Ascending aorta (tissue), 2 donors: ENCODE measurements at places on chromosomes 7 and 10. TPM values are rescaled to one million over a fixed set of nuclear protein-coding genes. Genes with fewer than 3 reads are reported as not detected.

- no peak for DNase-seq
- no peaks in the 10 kb centered on the region for H3K27me3 ChIP-seq
- H3K27ac ChIP-seq, result no peak overlapping the region
Measured at GRCh38 chr10:110352930-110353243, 48.2 kb upstream of the SMNDC1 start.

DNA sequence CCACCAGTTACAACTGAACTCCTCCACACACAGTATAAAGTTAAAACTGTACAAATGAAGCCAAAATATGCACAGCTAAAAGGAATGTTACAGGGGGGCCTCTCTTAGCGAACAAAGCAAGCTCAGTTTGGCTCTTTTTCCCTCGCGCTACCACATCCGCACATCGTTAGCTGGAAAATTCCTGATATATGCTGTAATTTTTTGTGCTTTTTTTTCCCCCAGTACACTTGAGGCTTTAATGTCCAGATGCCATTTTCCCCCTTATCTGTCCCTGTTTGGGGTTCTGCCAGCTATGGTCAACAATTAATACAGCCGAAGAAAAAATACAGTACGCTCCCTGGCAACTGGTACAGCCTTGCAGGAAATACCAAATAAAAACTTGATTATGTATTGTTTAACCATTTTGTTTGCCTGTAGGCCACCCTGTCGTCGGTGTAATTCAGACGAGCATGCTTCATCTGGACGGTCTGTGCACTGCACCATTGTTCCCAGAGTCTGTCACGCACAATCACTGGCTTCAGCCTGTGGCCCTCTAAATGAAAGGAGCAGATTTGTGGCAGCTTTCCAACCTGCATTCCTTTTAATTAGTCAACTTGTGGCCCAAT lies 108.1 kb upstream of the FAM133B start:
- peaks cover 15% of the 10 kb centered on the region for H3K4me1 ChIP-seq
- DNase-seq, result no peak
- H3K4me3 ChIP-seq, result peak overlapping the region; percentile 18
- H3K27me3 ChIP-seq, result no peaks in the 10 kb centered on the region
- H3K27ac ChIP-seq, result peak overlapping the region; percentile 62

DNA sequence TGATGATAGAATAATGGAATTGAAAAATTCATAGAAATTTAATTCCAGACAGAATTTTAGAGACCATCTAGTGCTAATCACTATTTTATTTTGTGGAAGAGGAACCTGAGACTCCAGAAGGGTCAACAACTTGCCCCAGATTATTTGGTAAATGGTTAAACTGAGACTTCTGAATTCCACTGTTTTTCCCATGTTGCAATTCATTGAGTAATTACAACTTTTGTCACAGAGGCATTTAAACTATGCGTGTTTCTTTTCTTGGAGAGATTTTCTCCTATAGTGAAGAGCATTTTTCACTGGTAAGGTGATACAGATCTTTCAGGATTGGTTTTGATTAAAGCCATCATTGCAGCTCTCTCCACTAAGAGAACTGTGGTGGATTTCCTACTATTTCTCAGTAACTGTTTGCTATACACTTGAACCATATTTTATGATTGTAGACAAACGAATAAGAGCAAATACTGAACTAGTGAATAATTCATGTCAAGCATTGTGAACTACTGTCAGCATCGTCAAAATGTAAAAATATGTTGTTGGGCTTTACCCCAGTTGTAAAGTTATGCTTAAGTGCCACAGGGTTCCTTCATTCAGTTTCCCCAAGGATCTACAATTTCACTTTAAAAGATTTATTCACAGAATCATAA lies 26.5 kb downstream of the LRGUK start:
- H3K4me1 ChIP-seq, result no peaks in the 10 kb centered on the region
- H3K36me3 ChIP-seq, result no peaks in the 10 kb centered on the region
- H3K4me3 ChIP-seq, result no peak overlapping the region
- no peaks in the 10 kb centered on the region for H3K27me3 ChIP-seq
- no peak for DNase-seq

DNA sequence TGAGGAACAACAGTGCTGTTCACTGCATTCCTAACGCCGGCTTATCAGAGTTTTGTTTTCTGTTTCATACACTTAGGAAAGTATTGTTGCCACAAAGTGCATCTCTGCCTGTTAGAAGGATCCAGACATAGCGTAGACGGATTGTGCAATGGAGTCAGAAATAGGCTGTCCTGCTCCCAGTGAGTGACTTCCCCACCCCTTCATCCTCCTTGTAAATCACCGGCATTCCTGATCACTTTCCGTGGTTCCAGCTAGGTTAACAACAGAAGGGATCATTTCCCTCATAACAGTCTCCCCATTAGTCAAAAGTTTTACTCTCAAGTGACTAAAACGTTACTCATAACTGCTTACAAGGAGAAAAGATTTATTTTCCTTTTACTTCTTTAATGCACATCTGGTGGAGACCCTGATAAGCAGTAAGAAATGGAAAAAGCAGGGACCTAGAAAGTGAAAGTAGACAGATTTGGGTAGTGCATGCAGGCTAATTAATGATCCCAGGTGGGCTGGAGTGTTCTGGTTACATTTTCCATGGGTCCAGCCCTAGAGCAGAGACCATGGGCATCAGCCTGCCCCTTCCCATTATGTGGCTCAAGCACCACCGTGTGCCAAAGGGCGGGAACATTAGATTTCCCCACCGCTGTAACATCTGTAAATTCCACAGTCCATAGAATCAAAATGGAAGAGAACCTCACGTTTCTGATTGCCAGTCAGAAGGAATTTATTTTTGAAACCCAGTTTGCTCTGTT lies 395.1 kb upstream of the GALNT17 start:
- H3K4me1 ChIP-seq, result peaks cover 18% of the 10 kb centered on the region
- no peaks in the 10 kb centered on the region for H3K36me3 ChIP-seq
- peak overlapping the region; percentile 23 for H3K27ac ChIP-seq
- no peaks in the 10 kb centered on the region for H3K27me3 ChIP-seq

GRCh38 chr7:127824682-127825081 lies 172.7 kb downstream of the SND1 start:
- H3K4me3 ChIP-seq, result no peak overlapping the region
- no peak overlapping the region for H3K27ac ChIP-seq
- H3K36me3 ChIP-seq, result no peaks in the 10 kb centered on the region
- no peaks in the 10 kb centered on the region for H3K4me1 ChIP-seq

DNA sequence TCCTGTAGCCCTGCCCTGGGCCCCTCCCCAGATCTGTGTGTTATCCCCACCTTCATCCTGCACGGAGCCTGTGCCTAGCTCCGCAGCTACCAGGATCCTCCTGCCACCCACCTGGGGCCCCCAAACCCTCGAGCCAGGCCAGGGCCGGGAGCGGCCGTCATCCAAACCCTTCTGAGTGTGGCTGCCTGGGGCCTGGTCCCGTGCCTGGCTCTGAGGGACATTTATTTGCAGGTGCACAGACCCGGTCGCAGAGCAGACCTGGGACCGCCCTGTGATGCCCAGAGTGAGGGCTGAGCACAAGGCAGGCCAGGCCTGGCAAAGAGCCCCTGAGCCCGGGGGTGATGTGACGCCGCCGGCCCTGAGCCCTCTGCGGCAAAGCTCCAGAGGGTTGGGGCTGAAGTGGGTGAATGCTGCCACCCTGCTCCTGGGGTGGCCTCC lies 27.4 kb upstream of the INPP5A start:
- H3K36me3 ChIP-seq, result no peaks in the 10 kb centered on the region
- no peak for DNase-seq
- peaks cover 5% of the 10 kb centered on the region for H3K4me1 ChIP-seq
- no peak overlapping the region for H3K27ac ChIP-seq
- H3K4me3 ChIP-seq, result no peak overlapping the region

DNA sequence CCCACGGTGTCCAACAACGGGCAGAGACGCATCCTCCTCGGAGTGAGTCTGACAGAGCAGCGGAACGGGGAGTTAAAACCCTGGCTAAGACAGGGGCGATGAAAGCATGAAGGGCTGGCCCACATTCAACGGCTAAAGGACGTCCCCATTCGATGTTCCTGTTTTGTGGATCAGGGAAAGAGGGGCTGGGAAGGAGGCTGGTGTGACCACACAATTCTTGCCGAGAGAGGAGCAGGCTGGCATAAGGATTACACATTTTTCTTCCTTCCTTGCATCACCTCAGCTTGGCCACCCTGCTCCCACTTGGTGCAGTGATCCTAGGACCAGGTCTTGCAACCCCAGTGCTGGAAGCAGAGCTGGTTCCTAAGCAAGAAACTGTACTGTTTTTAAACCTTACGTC lies 67.7 kb downstream of the GNA12 start:
- no peaks in the 10 kb centered on the region for H3K4me1 ChIP-seq
- no peak overlapping the region for H3K27ac ChIP-seq
- H3K36me3 ChIP-seq, result peaks cover 6% of the 10 kb centered on the region

GRCh38 chr7:129866251-129866650 lies 86.5 kb downstream of the UBE2H start:
- no peaks in the 10 kb centered on the region for H3K36me3 ChIP-seq
- peaks cover 78% of the 10 kb centered on the region for H3K4me1 ChIP-seq
- no peak overlapping the region for H3K4me3 ChIP-seq
- H3K27me3 ChIP-seq, result no peaks in the 10 kb centered on the region

DNA sequence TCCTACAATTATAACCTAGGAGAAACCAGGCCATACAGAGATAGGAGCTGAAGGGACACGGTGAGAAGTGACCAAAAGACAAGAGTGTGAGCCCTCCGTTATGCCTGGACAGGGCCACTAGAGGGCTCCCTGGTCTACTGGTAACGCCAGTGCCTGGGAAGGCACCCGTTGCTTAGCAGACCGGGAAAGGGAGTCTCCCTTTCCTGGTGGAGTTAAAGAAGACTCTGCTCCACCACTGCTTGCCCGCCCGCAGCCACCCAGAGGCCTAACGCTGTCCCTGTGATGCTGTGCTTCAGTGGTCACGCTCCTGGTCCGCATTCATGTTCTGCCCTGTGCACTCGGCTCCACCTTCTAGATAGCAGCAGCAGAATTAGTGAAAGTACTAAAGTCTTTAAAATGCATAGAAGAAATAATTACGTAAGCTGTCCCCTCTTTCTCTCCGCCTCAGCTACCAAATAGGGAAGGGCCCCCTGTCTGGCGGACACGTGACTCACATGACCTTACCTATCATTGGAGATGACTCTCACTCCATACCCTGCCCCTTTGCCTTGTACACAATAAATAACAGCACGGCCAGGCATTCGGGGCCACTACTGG lies 34.8 kb downstream of the GRID2IP start:
- DNase-seq, result peak; percentile 25
- H3K4me3 ChIP-seq, result peak overlapping the region; percentile 59
- H3K36me3 ChIP-seq, result no peaks in the 10 kb centered on the region
- no peak overlapping the region for H3K27ac ChIP-seq
- H3K4me1 ChIP-seq, result no peaks in the 10 kb centered on the region

DNA sequence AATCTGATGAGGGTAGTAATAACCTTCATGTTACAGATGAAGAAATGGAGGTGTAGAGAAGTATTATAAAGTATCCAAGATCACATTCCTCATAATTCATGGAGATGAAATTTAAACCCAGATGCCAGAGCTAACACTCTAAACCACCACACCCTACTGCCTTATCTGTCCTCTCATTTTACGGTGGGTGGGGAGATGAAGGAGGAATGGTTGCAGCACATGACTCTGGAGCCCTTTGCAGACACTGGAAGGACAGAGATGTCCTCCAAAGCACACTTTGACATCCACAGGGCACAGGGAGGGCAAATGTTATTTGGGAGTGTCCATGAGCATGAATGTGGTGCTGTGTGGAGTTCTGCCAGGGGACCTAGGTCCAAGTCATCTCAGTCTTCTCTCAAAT lies 1.1 kb downstream of the PLEKHS1 start:
- no peak for DNase-seq
- no peak overlapping the region for H3K27ac ChIP-seq
- no peak overlapping the region for H3K4me3 ChIP-seq
- H3K36me3 ChIP-seq, result no peaks in the 10 kb centered on the region
- no peaks in the 10 kb centered on the region for H3K4me1 ChIP-seq
- H3K27me3 ChIP-seq, result no peaks in the 10 kb centered on the region

- no peak overlapping the region for H3K27ac ChIP-seq
- no peaks in the 10 kb centered on the region for H3K27me3 ChIP-seq
- no peaks in the 10 kb centered on the region for H3K36me3 ChIP-seq
- H3K4me3 ChIP-seq, result no peak overlapping the region
- no peaks in the 10 kb centered on the region for H3K4me1 ChIP-seq
Measured at GRCh38 chr10:25831080-25831479, 102.9 kb upstream of the MYO3A start.

GRCh38 chr7:55473932-55474331 lies 98.4 kb downstream of the VOPP1 start:
- H3K4me3 ChIP-seq, result no peak overlapping the region
- H3K36me3 ChIP-seq, result peaks cover 3% of the 10 kb centered on the region
- no peak for DNase-seq

DNA sequence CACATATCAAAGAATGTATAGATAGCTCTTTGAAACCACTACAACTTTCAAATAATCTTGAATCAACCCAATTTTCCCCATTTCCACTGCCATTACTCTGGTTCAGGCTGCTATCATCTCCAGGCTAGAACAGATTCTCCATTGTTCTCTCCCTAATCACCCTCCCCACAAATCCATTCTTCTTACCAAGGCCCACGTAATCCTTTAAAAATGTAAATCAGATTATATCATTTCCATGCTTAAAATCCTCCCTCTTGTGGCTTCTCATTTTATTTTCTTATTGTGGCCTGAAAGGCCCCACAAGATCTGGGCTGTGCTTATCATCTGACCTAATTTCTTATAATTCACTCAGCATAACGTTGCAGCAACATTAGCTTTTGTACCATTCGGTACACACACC lies 3.0 kb upstream of the PON1 start:
- H3K4me3 ChIP-seq, result no peak overlapping the region
- no peaks in the 10 kb centered on the region for H3K27me3 ChIP-seq
- DNase-seq, result no peak
- H3K4me1 ChIP-seq, result no peaks in the 10 kb centered on the region
- H3K36me3 ChIP-seq, result no peaks in the 10 kb centered on the region

DNA sequence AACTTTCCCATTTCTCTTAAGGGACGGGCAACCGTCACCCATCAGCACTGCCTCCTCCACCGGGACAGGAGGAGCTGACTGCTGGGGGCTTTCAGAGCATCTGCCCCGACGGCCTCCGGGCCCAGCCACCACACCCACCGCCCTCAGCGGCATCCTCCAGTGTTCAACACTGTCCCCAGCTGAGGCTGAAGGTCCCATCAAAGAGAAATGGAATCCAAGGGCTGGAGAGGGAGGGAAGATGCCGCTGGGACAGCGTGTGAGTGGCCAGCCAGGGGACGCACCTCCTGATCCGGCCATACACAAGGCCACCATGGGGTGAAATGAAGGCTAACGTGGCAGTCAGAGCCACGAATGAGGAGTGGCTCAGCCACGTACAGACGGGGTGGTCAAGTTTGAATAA lies 153.6 kb upstream of the PPP2R2D start:
- no peak for DNase-seq
- no peak overlapping the region for H3K27ac ChIP-seq
- H3K4me1 ChIP-seq, result no peaks in the 10 kb centered on the region
- H3K27me3 ChIP-seq, result no peaks in the 10 kb centered on the region

GRCh38 chr7:4792537-4793126 lies 17.2 kb downstream of the AP5Z1 start:
- peak overlapping the region; percentile 56 for H3K4me3 ChIP-seq
- H3K27ac ChIP-seq, result no peak overlapping the region
- H3K27me3 ChIP-seq, result no peaks in the 10 kb centered on the region
- H3K4me1 ChIP-seq, result no peaks in the 10 kb centered on the region
- peaks cover 53% of the 10 kb centered on the region for H3K36me3 ChIP-seq
- DNase-seq, result no peak

Gene AGK
- 16.1 TPM for total RNA-seq

Gene PNLIP
- not detected for total RNA-seq

Gene PRKG1
- total RNA-seq, result 50.2 TPM

Gene TUBB8
- total RNA-seq, result not detected

Gene PNLIPRP3
- not detected for total RNA-seq

Gene MSMB
- total RNA-seq, result not detected
